CD4-positive, alpha-beta T cell treated with Interleukin-12 subunit alpha and Interleukin-12 subunit beta, for 1 hour (primary cell): ENCODE measurements at places on chromosomes 11 and 22.
A peak's percentile ranks its signal among the peaks of the same experiment; 100 is the strongest.

DNA sequence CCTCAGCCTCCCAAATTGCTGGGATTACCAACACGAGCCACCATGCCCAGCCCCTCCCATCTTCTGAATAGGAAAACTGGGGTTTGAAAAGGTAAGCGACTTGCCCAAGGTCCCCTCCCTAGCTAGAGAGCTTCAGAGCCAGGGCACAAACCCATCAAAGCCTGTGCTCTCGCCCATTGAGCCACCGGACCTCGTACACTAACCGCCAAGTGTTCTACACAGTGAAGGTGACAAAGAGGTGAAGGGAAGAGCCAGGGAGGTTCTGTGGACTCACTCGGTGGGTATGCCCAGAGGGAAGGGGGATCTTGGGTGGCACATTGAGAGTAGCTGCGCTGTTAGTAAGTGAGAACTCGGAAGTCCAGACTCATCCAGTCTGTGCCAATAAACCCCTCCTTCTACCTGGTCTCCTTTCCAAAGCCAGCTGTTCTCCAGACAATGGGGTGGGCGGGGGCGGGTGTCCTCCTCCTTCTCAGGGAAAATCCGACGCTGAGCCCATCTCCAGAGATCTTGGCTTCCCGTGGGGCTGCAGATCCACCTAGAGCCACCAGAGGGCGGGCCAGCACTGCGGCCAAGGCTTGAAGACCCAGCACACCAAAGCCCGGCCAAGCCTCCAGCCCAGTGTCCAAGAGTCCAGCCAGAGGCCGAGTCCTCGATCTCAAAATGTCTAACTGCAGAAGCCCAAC, 3.2 kb upstream of the RTN4RL2 start:
- DNase-seq = peak; percentile 73

DNA sequence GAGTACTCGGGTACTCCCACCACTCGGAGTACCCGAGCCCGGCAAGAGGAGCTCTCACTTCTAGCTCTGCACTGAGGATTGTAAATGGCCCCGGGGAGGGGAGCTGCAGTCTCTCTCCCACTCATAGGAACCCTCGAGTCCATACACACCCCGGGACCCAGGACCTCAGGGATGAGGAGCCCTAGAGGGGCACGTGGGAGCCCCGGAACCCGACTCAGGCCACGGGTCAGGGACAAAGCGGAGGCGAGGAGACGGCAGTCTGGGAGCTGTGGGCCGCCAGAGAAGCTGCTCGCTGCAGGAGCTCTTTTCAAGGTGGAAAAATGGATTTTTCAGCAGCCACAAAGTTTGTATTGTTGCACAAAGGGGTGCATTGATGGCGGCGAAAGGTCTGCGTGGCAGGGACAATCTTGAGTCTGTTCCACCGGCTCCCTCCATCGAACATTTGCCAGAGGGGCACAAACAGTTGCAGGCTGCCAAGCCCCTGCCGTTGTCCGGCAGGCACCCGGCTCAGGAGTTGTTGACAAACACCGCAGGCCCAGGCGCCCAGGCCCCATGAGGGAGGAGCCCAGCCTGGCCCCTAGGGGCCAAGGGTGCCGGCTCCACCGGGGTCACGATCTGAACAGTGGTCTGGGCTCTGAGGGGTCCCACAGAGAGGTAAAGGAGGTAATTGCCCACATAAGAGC, 5.7 kb upstream of the FLI1 start:
- DNase-seq = no peak

DNA sequence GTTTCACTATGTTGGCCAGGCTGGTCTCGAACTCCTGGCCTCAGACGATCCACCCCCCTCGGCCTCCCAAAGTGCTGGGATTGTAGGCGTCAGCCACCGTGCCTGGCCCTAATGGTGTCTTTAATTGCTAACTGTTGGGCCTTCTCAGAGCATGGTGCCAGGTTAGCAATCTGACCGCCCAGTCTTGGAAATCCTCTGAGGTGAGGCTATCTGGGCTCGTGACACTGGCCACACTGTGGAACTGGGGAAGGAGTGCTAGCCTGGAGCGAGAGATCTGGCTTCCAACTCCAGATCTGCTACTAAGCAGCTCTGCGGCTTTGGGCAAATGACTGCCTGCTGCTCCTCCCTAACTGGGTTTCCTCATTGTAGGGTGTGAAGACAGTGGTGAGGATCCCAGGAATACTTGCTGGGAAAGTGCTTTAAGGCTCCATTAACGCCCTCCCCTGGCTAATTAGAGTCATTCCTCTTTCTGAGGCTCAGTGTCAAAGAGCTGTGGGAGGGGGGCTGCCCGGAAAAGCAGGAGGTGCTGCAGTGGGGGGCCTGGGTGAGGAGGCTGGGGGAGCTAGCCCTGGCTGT, 35.4 kb downstream of the CHRDL2 start:
- DNase-seq = no peak

GRCh38 chr11:111513240-111513605, 1.0 kb upstream of the BTG4 start:
- DNase-seq = no peak

GRCh38 chr22:29427176-29427760, 11.1 kb upstream of the RFPL1 start:
- no peak for DNase-seq
